ENCODE measurements at places on chromosomes 1 and 21. TPM values are rescaled to one million over a fixed set of nuclear protein-coding genes. Genes with fewer than 3 reads are reported as not detected.
A peak's percentile ranks its signal among the peaks of the same experiment; 100 is the strongest.

- H3K4me3 ChIP-seq, result no peak overlapping the region
- H3K4me1 ChIP-seq, result no peaks in the 10 kb centered on the region
- DNase-seq, result peak; percentile 76
- H3K36me3 ChIP-seq, result no peaks in the 10 kb centered on the region
- no peaks in the 10 kb centered on the region for H3K27me3 ChIP-seq
These were observed 22.6 kb upstream of the TRABD2B start for GRCh38 chr1:48019714-48020315.

The PROK1 gene
- not detected for total RNA-seq

The GFI1 gene
- total RNA-seq, result 2.5 TPM

DNA sequence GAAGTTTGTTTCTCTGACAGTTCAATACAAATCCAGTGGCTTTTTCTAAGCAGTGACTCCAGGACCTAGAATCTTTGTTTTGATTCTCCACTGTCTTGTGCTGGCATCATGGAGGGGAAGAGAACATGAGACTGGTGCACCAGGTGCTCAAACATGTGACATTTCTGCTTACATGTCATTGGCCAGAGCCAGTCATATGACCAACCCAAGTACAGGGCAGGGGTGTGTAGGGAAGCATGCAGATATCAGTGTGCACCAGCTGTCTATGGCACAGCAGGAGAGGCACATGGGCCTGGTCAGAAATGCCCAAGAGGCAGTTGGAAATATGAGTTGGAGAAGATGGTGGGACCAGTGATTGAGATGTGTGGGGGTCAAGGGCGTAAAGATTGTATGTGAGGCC lies 297.0 kb downstream of the HHAT start:
- H3K4me3 ChIP-seq, result no peak overlapping the region
- DNase-seq, result no peak
- H3K27me3 ChIP-seq, result no peaks in the 10 kb centered on the region
- H3K36me3 ChIP-seq, result no peaks in the 10 kb centered on the region

DNA sequence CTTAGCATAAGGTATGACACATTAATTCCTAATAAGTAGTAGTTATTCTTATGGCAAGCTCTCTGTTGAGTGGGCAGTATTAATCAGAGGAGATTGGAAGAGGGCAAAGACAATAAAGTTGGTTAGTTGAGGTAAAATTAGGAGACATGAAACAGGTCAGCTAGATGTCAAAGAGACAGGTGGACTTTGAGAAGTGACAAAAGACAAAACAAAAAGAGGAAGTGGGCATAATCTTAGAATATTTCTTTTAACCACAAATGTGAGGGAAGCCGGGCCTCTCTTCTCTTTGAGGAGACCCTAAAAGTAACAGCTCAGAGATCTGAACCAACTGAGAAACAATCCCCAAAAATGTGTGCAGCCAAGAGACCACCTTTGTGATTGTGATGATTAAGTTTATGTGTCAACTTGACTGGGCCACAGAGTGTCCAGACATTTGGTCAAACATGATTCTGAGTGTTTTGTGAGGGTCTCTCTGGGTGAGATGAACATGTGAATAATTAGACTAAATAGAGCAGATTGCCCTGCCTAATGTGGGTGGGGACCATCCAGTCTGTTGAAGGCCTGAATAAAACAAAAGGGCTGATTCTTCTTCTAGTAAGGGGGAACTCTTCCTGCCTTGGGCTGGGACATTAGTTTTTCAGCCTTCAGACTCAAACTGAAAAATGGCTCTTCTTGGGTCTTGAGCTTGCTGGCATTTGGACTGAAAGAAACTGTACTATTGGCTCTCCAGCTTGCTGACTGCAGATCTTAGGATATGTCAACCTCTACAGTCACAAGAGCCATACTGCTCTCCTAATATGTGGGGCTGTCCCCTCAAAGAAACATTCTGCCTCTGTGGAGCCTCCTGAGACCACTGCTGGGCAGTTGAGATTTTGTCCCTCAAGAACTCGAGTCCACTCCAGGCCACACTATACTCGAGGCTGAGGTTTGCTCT lies 40.0 kb downstream of the FCRL5 start:
- H3K27me3 ChIP-seq, result no peaks in the 10 kb centered on the region
- no peak overlapping the region for H3K4me3 ChIP-seq
- DNase-seq, result no peak

DNA sequence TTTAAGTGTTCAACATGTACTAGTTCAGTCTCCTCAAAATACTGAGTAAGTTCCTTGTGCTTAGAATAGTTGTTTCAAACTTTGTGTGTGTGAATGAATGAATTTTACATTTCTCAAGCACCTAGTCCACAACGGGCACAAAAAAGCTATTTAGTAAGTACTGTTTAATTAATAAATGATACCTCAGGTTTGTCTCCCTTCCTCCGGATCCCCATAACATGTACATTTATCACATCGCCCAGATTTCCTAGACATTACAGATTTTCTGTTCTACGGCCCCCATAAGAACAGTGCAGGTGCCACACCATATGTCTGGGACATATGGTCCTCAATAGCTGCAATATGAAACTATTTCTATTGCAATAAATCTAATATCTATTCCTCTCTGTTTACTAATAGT lies 1.3 kb upstream of the TTF2 start:
- H3K4me3 ChIP-seq, result no peak overlapping the region
- no peak for DNase-seq
- no peaks in the 10 kb centered on the region for H3K27me3 ChIP-seq
- H3K36me3 ChIP-seq, result no peaks in the 10 kb centered on the region
- H3K27ac ChIP-seq, result no peak overlapping the region
- no peaks in the 10 kb centered on the region for H3K4me1 ChIP-seq

- H3K4me3 ChIP-seq, result no peak overlapping the region
- no peak overlapping the region for H3K27ac ChIP-seq
- H3K4me1 ChIP-seq, result no peaks in the 10 kb centered on the region
- no peaks in the 10 kb centered on the region for H3K27me3 ChIP-seq
- no peak for DNase-seq
- peaks cover 11% of the 10 kb centered on the region for H3K36me3 ChIP-seq
These were observed 96.0 kb upstream of the GNG4 start for GRCh38 chr1:235745503-235746136.

The KCND3 gene
- total RNA-seq, result 12.1 TPM

DNA sequence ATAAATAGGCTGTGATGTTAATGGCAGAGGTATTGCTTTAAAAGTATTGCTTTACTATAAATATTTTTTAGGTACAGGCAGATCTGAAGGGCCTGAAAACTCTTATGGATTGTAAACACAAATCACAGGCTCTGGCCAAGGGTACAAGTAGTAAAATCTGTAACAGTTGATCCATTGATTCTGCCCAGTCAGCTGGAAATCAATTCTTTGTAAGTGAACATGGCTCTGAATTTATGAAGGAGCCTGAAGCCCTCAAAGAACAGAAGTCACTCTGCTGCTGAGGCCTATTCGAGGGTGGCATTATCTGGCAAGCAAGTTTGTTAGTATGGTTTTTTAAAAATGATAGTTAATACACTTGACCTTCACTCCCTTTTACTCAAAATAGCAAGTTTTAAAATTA lies 834.0 kb upstream of the TMPRSS15 start:
- no peaks in the 10 kb centered on the region for H3K4me1 ChIP-seq
- H3K27me3 ChIP-seq, result no peaks in the 10 kb centered on the region

- peaks cover 10% of the 10 kb centered on the region for H3K27me3 ChIP-seq
- peaks cover 11% of the 10 kb centered on the region for H3K4me1 ChIP-seq
- H3K36me3 ChIP-seq, result no peaks in the 10 kb centered on the region
- DNase-seq, result peak; percentile 8
These were observed 515 bp downstream of the MAN1C1 start for GRCh38 chr1:25616987-25617624.

The BTG3 gene
- total RNA-seq, result 47.9 TPM

DNA sequence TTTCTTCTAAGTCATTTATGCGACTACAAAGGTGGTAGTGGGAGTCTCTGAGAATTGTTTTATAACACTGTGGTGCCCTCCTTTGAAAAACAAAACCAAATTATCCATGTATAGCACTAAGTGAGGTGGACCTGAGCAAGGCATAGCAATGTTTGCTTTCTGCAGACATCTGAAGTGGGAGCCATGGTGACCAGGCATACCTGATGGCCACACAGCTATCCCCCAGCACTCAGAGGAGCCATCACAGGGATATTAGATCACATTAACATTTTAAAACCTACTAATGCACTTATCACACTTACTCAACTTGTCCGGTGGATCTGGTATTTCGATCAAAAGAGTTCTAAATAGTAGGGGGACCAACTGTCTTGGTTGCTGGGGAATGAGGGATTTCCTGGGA lies 24.8 kb upstream of the AVPR1B start:
- no peak for DNase-seq
- H3K36me3 ChIP-seq, result no peaks in the 10 kb centered on the region
- no peak overlapping the region for H3K4me3 ChIP-seq
- H3K27me3 ChIP-seq, result no peaks in the 10 kb centered on the region

DNA sequence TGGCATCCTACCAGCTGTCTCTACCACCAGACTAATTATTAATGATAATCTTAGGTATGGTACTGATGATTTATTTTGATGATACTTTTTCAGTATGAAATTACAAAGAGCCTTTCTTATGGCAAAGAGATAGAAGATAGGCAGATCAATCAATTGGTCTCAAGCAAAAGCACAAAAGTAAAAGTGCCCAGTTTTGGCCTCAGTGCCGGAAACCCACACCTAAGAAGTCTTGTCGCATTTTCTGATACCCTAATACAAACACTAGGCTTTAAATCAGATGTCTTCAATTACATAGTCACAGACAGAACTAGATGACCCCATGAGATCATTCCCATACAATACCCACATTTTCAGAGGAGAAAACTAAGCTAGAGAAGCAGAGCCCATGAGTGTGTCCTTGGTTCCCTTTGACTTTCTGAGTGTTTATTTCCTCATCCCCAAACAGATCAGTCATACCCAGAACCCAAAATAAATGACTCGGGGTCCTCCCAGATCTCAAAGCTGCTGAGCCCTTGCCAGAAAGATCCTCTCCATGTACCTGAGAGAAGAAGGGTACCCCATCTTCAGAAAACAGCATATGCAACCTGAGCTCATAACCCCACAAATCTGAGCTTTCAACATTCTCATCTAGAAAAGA lies 7.7 kb downstream of the ITPKB start:
- peaks cover 11% of the 10 kb centered on the region for H3K36me3 ChIP-seq
- no peak overlapping the region for H3K27ac ChIP-seq
- no peak overlapping the region for H3K4me3 ChIP-seq
- no peaks in the 10 kb centered on the region for H3K27me3 ChIP-seq
- H3K4me1 ChIP-seq, result peaks cover 7% of the 10 kb centered on the region

The CTSS gene
- total RNA-seq, result 244 TPM

DNA sequence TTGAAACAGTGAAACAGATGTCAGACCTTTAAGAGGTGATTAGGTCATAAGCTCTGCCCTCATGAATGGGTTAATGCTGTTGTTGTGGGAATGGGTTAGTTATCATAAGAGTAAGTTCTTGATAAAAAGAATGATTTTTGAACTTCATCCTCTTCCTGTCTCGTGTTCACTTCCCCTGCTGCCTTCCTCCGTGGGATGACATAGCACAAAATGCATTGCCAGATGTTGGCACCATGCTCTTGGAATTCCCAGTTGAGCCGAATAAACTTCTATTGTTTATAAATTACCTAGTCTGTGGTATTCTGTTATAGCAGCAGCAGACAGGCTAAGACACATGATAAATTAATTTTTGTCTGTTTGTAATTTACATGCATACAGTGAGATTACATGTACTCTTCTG lies 112.0 kb upstream of the LRRC7 start:
- no peaks in the 10 kb centered on the region for H3K27me3 ChIP-seq
- H3K4me3 ChIP-seq, result no peak overlapping the region
- DNase-seq, result no peak
- H3K4me1 ChIP-seq, result no peaks in the 10 kb centered on the region

- no peak overlapping the region for H3K4me3 ChIP-seq
- DNase-seq, result peak; percentile 47
- H3K27ac ChIP-seq, result no peak overlapping the region
- peaks cover 2% of the 10 kb centered on the region for H3K36me3 ChIP-seq
- H3K27me3 ChIP-seq, result no peaks in the 10 kb centered on the region
These were observed 96.5 kb downstream of the USP25 start for GRCh38 chr21:15826147-15826780.

- no peaks in the 10 kb centered on the region for H3K27me3 ChIP-seq
- H3K4me3 ChIP-seq, result no peak overlapping the region
- no peak overlapping the region for H3K27ac ChIP-seq
- DNase-seq, result no peak
- no peaks in the 10 kb centered on the region for H3K36me3 ChIP-seq
These were observed 41.9 kb upstream of the FCRL4 start for GRCh38 chr1:157639800-157640199.

DNA sequence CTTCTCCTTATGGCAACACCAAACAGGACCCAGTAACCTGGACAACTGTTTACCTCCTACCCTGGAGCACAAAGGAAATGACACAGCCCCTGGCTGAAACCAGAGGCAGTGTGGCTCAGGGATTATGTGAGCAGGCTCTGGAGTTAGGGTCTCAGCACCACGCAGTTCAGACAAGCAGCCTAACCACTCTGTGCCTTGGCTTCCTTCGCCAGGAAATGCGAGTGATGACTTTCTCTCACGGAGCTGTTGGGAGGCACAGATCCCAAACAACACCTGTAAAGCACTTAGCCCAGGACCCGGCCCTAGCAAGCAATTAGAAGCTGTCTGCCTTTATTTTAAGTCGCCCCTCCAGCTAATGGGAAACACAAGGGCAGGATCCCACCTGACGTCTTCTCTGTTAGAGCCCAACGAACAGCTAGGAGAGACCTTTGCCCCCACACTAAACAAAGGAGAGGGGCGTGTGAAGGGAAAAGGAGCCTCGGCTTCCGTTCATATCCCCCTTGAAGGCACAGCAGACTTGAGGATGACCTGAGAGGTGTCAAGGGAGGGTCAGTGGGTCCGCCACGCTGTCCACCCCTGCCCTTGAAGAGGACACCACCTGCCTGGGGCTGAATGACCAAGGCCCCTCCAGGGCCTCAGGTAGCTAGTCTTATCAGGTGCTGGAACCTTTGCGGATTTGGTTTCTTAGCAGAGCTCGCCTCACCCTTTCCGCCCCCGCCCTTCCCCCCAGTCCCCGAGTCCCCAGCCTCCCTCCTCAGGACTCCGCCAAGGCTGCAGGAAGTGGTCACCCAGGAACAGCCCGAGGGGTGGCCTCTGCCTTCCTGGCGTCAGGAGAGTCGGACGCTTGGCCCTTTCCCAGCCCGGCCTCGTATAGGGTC lies 860 bp downstream of the TMEM63A start:
- H3K4me3 ChIP-seq, result peak overlapping the region; percentile 96
- peak overlapping the region; percentile 97 for H3K27ac ChIP-seq
- peaks cover 27% of the 10 kb centered on the region for H3K4me1 ChIP-seq
- H3K27me3 ChIP-seq, result no peaks in the 10 kb centered on the region

The FCGR3A gene
- total RNA-seq, result 110 TPM

DNA sequence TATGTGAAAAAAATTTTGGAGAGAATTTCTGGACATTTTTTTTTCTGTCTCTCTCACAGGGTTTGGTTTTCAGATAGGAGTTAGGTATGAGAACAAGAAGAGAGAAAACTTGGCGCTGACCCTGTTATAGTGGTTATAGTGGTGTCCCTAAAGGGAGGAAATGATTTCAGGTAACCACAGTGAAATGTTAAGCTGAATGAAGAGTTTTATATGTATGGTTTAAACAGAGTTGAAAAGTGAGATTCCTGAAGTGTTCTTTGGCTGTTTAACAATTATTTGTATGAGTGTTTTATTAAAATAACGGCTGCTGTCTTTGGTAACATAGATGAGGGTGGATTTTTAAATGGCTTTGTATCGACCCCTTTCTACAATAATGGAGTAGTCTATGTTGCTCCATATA lies 6.3 kb downstream of the RBM15 start:
- H3K36me3 ChIP-seq, result peaks cover 21% of the 10 kb centered on the region
- H3K27me3 ChIP-seq, result no peaks in the 10 kb centered on the region
- no peak overlapping the region for H3K27ac ChIP-seq
- H3K4me1 ChIP-seq, result peaks cover 80% of the 10 kb centered on the region

GRCh38 chr21:26795412-26795805 lies 49.8 kb downstream of the ADAMTS1 start:
- H3K27me3 ChIP-seq, result no peaks in the 10 kb centered on the region
- H3K36me3 ChIP-seq, result no peaks in the 10 kb centered on the region
- no peak for DNase-seq
- H3K27ac ChIP-seq, result peak overlapping the region; percentile 3
- H3K4me1 ChIP-seq, result peaks cover 25% of the 10 kb centered on the region

All from lung (tissue), 17 donors.